ENCODE measurements at places on chromosomes 13 and 19.

DNA sequence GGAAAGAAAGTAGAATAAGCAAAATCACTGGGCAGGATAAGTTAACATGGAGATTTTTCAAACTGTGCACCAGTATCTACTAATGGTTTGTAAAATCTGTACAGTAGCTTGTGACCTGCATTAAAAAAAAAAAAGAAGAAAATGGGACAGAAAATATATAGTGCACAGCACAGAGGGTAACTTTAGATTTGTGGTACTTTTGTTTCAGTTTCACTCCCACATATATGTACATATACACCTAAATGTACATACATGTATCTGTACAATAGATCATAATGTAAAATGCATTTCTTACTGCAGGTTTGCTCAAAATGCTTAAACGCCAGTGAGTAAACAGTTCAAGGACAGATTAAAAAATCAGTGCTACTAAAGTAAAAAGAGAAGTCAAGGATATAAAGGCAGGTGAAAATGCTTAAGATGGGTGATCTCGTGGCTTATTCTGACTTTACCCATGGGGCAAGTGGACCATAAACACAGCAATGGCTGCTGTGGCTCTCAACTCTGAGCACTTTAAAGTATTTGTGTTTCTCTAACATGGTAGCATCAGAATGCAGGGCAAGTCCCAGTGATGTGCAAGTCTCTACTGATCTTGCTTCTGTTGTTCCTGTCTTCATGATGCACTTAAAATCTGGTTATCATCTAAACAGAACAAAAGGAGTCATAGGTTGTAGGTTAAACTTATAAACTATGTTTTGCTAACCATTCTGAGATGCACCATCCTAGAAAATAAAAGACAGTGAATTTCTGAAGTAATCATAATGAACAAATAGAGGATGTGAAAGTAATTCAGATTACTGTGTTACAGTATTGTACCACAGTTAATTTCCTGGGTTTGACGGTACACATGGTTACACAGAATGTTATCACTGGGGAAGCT lies 112.3 kb downstream of the MIPEP start:
- DNase-seq = no peak

- no peak for DNase-seq
Measured at GRCh38 chr13:105377452-105377851, 1158.0 kb downstream of the EFNB2 start.

DNA sequence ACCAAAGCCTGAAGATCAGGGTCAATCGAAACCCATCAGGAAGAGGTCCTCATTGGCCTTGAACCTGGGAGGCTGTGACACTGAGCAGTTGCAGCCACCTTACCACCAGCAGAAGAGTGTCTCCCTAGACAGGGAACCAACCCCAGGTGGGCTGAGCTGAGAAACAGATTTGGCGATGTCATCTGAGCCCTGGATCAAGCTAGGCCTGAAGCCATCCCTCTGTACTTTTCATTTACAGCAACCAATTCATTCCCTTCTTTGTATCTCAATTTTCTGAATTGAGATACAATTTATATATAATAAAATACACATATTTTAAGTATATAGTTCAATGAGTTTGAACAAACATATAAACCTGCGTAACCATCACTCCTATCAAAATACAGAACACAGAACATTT lies 14.6 kb downstream of the RHPN2 start:
- DNase-seq = no peak

GRCh38 chr13:37615276-37615675 lies 16.7 kb upstream of the POSTN start:
- DNase-seq = no peak

DNA sequence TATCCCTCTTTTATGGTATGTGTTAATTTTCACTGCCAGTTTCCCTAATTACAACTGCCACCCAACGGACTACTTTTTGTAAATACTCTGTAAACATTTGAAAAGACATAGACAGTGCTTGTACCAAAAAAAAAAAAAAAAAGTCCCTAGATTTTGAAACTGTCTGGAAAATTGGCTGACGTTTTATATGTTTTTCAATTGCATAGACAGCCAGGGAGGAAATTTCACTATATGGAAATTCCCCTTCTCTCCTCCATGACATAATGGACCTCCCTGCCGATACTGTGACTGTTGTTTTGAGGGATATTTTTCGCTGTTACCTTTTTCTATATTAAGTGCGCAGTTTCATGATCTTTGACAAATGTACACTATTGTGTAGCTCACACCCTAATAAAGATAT lies 43.4 kb downstream of the C13orf42 start:
- DNase-seq = no peak

GRCh38 chr13:45678282-45678681 lies 23.8 kb upstream of the CBY2 start:
- DNase-seq = no peak

DNA sequence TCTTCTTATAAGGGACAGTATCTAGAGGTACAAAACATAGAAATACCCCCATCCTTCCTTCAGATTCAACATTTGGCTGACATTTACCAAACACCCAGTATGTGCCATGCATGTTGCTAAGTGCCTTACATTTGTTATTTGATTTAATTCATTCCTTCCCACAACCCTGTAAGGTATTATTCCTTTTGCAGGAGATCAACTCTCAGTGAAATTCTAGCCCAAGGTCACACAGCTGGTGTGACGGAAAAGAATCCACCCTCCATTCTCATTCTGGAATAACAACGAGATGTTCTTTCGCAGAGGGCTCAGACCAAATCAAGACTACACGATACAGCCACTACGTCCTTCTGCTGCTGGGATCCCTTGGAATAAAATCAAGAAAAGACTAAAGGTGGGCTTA lies 67.8 kb downstream of the C13orf42 start:
- no peak for DNase-seq

DNA sequence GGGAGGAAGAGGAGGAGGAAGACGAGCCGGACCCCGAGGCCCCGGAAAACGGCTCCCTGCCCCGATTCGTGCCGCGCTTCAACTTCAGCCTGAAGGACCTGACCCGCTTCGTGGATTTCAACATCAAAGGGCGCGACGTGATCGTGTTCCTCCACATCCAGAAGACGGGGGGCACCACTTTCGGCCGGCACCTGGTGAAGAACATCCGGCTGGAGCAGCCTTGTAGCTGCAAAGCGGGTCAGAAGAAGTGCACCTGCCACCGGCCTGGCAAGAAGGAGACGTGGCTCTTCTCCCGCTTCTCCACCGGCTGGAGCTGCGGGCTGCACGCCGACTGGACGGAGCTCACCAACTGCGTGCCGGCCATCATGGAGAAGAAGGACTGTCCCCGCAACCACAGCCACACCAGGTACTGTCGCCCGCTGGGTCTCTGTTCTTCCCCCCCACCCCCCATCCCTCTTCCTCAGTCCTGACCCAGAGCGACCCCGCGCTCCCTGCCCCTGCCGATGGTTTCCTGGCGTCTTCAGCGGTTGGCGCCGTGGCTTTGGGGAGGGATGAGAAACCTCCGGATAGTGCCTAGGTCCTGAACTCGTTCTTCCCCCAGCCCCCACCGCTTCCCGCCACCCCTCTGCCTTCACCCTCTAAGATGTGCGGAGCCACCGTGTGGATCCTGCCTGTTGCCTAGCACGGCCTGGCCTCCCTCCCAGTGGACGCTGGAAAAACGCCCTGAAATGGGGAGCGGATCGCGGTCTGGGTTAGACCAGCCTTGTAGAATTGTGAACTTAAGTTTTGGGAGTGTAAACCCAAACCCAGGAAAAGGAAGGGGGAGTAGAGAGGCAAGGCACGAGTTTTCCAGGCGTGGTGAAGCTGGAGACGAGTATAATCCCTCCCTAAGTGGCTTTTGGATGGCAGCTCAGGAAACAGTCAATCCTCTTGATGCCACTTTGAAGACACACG lies 1.5 kb downstream of the HS6ST3 start:
- DNase-seq = no peak

- no peak for DNase-seq
Measured at GRCh38 chr13:22077764-22078163, 406.9 kb downstream of the FGF9 start.

- peak; percentile 48 for DNase-seq
Measured at GRCh38 chr19:17450264-17451075, 2.0 kb upstream of the TMEM221 start.

DNA sequence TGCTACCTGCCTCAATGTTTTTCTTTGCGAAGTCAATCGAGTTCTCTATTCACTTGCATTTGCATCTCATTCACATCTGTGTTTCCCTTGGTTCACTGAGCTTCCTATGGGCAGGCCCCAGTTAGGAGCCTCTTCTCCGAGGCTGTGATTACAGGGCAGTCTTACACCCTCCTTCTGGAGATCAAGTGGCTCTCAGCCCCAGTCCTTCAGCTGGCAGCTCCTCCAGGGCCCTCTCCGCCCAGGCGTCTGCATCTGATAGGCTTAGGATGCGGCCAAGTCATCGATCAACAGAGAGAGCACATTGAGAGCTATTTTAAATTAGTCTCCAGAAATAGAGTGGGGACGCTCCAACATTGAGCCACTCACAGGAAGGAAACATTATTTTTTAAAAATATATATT lies 44.2 kb downstream of the MBNL2 start:
- no peak for DNase-seq

GRCh38 chr19:5579697-5580096 lies 11.9 kb upstream of the TINCR start:
- no peak for DNase-seq

GRCh38 chr13:40552895-40553294 lies 113.5 kb downstream of the FOXO1 start:
- no peak for DNase-seq

- no peak for DNase-seq
Measured at GRCh38 chr13:30529085-30529834, 63.5 kb upstream of the HMGB1 start.

GRCh38 chr19:45047188-45047797 lies 8.4 kb downstream of the CLASRP start:
- DNase-seq = no peak

GRCh38 chr13:23709536-23709935 lies 139.3 kb downstream of the TNFRSF19 start:
- peak; percentile 48 for DNase-seq

DNA sequence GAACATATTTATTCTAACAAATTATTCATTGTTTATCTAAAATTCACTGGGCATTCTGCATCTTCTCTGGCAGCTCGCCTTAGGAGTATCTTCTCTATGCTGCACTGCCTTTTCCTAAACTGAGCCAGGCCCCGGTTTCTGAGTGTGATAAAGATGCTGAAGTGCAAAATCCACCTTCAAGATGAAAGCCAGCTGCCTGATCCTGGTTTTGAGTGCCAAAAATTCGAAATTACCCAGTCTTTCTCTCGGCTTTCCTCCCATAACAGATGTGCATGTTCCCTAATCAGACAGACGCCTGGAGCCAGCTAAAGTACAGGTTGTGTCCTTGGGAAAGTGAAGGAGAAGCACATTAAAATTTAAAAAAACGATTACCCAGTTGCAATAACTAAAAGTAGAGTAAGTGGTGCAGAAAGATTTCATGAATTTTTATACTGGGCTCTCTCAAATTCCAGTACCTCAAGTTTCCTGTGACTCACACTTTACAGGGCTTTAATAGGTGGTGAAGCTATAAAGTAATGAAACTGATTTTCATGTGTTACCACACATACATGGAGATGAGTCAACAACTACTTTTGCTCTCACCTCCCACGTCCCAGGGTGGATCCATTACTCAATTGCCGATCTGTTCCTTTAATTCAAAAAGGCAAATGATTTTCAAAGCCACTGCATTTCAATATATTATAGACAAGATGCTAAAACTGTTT lies 65.0 kb upstream of the GTF2F2 start:
- no peak for DNase-seq

GRCh38 chr19:12364391-12365235 lies 870 bp downstream of the ZNF442 start:
- no peak for DNase-seq

DNA sequence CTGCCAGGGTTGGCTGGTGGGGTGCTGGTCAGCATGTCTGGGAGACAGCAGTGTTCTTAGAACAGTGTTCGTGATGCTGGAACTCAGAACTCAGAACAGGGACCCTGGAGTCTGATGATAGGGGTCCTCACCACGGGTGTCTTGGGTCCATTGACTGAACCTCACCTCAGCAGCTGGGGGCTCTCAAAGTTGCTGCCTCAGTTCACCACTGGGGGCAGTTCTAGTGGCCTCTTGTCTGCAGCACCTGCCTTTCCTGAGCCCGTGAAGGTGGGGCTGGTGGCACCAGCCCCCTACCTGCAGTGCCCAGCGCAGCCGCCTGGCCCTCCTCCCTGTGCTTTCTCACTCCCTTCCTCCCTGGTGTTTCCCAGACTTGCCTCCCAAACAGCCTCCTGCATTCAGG lies 28.5 kb downstream of the SAFB start:
- DNase-seq = no peak

DNA sequence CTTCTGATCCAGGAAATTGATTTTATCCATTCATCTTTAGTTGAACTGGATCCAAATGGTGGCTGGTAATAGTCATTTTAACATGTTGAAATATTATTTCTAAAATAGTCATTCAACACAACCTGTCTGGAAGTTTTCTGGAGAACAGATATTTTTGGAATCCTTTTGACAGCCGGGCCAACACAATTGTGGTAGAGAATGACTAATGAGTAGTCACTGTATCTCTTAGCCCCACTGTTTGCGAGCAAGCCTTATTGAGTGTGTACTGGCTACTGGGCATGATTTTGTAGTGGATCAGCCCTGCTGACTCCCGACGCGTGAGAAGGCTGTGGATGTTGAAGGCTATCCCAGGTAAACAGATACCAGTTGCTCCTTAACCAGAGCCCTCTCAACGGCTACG lies 383.4 kb downstream of the ZNF536 start:
- no peak for DNase-seq

DNA sequence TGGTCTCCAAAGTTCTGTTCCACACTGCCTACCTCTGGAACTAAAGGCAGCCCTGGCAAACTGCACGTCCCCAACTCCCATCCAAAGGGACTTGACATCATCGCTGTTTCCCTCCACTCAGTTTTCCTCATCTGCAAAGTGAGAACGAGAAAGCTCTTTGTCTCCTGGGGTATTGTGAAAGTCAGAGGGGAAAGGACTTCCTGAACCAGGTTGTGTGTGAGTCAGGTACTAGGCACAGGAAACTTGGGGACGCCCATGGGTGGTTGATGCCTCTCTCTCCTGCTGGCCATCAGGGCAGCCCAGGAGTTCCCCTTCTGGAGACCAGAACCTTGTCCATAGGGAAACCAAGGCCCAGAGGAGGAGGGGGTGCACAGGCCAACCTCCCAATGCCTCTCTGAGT lies 4.7 kb downstream of the CRLF1 start:
- no peak for DNase-seq

DNA sequence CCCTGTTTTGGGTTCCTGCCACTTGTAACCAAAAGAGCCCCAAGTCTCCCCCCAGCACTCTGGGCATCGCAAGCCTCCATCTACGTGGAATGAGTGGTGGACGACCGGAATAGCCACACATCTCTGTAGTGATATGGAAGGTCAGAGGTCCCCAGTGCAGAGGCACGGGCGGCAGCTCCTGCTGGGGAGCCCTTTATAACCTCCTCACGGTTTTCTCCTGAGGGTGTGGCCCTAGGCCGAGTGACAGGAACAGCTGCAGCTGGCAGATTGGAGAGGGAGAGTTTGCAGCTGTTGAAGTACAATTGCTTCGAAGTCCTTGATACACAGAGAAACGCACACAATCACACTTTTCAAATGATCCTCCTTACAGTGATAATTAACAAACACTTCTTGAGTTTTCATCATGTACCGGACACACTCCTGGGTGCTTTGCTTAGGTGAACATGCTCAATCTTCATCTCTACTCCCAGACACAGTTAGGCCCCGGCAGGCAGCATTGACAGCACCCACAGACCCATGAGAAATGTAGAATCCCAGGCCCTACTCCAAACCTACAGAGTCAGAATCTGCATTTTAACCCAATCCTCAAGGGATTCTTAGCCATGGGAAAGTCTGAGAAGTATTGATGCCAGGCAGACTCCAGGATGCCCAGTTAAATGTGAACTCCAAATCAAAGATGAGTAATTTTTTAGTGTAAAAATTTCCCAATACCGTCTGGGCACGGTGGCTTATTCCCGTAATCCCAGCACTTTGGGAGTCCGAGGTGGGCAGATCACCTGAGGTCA lies 4.9 kb upstream of the ZNF787 start:
- peak; percentile 96 for DNase-seq
